ENCODE measurements at places on chromosomes 7 and 10.

DNA sequence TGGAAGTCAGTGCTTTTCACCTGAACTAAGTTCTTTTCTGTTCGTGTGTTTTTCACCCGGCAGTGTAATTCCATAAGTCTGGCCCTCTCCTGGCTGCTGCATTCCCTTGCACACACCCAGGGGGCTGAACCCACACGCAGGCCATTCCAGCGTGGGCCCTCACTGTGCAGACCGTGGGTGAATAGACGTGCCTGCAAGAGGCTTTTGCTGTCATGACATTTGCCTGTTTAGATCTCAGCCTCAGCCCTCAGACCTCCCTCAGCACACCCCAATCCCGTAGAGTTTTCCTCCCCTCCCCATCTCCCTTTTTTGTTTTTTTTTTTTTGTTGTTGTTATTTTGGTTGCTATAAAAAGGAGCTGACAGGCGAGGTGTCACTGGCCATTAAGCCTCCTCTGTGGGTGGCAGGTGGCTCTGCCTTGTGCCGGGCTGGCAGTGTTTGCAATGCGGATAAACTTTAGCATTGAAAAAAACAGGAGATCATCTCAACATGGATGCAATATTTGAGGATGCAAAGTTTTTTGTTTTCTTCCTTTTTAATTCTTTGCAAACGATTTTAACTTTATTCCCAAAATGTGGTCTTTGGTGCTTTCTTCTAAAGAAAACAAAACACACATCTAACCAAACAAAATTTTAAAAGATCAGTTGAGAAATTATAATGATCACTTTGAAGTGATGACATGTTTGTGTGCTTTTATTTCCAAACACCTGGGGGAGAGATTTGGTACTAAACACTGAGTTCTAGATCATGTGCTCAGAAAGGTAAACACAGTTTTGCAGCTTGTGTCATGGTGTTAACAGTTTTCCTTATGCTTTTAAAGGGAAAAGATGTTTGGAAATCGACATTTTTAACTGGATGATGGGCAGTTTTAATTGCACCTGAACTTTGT lies 58.8 kb downstream of the WDR37 start:
- DNase-seq, result no peak

GRCh38 chr7:88462799-88463198 lies 156.1 kb upstream of the STEAP4 start:
- DNase-seq, result no peak

GRCh38 chr7:47782792-47783191 lies 165.5 kb downstream of the PKD1L1 start:
- no peak for DNase-seq

GRCh38 chr7:80869821-80870751 lies 48.8 kb downstream of the SEMA3C start:
- DNase-seq, result no peak

- DNase-seq, result no peak
These were observed 100.3 kb downstream of the MTPAP start for GRCh38 chr10:30248728-30249127.

GRCh38 chr7:33649476-33650441 lies 255.6 kb upstream of the BMPER start:
- DNase-seq, result no peak

- DNase-seq, result no peak
These were observed 6.6 kb upstream of the KLF14 start for GRCh38 chr7:130740606-130741005.

DNA sequence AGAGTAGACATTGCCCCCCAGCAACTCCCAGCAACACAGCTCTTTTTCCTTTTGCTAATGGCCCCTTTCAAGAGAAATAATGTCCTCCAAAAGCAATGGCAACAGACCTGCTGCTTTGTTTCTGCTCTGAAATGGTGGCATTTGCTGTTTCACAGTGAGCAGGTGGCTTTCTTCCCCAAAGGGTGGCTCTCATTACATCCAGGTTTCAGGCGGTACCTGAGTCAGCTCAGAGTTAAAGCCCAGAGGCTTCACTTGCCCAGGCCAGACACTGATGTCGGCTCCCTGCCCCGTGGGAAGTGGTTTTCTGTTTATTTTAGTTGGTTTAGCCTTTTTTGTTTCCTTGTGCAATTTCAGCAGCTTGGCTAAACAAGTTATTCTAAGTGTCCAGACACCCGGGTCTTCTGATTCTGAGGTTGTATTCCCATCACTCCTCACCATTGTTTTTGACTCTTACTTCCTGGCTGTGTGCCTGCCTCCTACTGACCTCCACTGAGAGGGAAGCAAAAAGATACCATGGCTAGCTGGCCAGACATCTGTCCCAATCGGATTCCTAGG lies 7.8 kb upstream of the ATOH7 start:
- DNase-seq, result no peak

DNA sequence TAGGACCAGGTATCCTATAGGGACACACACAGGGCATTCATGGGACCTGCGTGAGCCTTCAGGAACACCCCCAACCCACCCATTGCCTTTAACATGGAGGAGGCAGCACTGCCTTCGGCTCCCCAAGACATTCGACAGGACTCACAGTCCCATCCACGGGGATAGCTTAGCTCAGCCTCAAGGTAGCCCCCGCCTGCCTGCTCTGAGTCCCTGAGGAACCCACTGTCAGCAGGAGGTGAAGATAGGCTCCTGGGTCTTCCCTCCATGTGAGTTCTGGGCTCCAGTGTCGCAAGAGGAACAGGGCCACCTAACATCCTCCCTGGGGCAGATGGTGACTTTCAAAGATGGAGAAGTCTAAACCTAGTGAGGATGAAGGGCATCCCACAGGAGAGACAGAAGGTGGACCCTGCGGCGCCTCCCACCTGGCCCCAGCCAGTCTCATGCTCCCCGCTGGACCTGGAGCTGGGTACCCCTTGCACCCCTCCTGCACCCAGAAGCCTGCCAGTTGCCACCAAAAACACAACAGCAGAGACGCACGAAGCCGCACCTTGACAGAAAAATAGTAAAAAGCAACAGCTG lies 4.9 kb upstream of the ADIRF start:
- no peak for DNase-seq
